ENCODE measurements at places on chromosomes 2 and 18.

DNA sequence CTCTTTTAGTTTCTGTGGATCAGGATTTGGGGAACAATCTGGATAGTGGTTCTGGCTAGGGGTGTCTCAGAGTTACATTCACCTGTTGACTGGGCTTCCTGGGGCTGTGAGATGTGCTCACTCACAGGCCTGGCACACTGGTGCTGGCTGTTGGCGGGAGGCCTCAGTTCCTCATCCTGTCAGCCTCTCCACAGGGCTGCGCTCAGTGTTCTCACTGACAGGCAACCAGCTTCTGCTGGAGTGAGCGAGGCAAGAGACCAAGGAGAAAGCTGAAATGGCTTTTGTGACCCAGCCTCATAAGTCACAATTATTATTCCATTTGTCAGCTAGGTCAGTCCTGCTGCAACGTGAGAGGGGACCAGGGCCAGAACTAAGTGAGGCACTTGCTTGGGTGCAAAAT is 180.6 kb upstream of the GLI2 start:
- DNase-seq, result no peak

DNA sequence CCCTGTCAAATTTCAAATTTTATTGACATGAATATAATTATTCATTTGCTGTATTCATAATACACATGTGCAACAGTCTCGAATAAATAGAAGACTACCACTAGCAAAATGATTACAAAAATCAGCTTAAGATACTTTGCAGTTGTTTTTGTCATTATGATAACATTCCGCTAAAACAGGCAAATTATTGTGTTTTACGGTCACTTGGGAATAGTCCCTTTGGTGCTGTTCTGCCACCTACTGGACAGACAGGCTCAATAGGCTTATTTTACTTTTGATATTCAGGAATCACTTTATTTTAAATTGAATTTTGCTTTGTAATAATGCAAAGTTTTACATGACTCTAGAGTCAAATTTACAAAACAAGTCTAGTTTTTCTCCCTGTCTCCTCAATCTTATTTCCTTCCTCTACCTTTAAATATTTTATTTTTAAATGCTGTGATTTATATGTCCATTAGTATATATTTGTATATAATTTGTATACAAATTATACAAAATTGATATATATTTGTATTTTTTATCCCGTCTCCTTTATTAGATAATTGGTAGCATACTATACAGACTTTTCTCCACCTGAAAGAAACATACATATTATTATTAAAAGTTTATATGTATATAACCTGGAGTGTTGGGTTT is 456.3 kb downstream of the DLGAP1 start:
- no peak for DNase-seq

DNA sequence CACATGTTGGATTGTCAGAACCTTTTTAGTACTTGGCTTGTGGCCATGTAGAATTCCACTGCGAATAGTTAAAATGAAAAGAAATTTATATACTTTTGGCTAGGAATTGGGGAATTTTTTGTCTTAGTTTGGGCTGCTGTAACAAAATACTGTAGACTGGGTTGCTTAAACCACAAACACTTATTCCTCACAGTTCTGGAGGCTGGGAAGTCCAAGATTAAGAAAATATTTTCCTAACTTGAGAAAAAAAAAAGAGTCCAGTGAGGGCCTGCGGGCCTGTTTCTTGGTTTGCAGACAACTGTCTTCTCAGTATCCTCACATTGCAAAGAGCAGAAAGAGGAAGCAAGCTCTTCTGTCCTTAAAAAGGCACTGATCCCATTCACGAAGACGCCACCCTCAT is 81.9 kb downstream of the CD226 start:
- DNase-seq, result no peak

DNA sequence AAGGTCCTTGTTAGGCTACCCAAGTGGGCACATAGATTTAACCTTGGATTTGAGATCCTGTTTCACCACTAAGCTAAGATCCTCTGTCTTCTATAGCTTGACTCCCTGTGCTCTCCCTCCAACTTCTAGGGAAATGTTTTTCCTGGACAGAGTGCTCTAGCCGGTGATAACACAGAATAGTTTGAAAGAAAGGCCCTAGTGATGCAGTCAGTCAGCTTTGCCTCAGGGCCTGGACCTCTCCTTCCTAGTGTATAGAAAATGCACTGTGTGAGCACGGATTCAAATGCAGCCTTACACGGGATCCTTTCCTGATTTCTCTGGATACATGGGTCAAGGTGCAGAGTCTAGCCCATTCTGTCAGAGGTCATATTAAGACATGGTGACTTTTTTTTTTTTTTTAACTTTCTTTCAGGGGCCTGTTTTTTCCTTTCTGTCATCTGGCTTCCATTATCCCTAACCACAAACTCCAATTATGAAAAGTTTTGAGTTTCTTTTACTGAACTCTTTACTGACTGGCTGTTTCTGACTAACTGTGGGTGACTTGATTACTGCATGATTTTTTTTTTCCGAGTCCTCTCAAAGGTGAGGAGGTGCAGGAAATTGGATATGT is 122.6 kb downstream of the LRP1B start:
- no peak for DNase-seq

- no peak for DNase-seq
Measured at GRCh38 chr2:121131375-121131774, 153.6 kb downstream of the TFCP2L1 start.

DNA sequence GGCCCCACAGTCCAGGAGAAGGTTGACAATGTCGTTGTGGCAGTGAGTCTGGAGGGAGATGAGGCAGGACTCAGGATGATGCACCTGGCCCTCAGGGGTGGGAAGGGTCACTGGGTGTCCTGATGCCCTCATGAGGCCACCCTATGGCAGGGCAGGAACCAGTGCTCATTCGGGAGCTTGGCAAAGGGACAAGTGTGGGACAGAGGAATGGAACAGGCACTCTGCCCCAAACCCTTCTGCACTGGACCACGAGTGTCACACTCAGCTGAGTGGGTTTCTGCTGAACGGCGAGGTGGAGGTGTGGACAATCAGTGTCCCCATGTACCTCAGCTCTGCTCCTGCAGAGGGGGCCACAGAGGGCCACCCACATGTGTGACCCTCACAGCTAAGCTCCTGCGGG is 32.0 kb downstream of the ANKMY1 start:
- DNase-seq, result no peak

DNA sequence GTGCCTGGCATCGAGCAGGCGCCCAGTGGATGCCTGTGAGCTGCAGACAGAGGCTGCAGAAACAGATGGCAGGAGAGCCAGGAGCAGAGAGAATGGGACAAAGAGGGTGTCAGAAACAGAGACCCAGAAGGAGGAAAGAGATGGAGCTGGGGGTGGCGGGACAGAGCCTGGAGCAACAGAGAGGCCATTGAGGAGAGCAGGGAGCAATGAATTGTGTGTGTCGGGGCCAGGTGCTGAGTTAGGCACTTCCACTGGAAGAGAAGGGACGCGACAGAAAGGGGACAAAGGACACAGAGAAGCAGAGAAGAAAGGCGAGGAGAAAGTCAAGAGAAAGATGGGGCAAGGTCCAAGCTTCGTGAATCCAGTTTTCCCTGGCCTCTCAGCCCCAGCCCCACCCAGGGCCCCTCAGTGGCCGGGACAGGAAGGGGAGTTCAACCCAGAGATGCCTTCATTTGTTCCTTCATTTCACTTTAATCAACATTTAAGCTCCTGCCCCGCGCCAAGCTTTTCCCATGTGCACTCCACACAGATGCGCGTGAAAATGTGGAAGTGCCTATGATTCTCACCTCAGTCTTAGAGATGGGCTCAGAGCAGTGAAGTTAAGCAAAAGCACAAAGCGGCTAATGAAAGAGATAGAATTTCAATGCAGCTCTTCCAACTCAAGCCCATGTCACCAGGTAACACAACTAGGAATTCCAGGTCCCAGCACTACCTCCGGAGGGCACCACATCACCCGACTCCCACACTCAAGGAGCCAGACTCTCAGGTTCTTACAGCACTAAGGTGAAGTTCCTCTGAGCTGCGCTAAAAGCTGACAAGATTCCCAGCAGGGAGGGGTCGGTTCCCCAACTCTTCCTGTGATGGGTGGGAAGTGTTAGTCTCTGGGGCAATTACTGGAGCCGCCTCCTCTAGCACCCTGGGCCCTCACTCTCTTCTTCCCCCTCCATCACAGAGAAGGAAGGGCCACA is 55.1 kb downstream of the TNS1 start:
- DNase-seq, result no peak

DNA sequence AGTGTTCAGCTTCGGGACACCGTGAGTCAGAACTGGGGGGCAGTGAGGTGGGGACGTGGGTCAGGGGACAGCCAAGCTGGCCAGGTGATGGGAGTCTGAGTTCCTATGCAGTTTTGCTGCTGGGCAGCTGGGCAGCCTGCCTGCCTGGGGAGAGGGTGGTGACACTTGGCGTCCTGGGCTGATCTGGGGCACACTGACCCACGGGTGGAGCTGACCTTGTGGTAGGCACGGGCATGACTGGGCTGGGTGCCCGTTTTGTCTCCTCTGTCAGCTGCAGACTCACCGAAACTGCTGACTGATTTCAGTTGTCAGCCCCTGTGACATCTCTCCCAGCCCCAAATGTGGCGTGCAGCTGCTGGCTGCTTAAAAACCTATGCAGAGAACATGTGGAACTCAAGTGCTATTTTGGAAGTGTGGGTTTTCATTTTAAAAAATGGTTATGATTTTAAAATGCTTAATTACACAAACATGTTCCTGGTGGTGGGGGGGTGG is 32.6 kb upstream of the E2F6 start:
- no peak for DNase-seq

GRCh38 chr2:79432731-79433146 is 80.1 kb upstream of the CTNNA2 start:
- no peak for DNase-seq

- no peak for DNase-seq
Measured at GRCh38 chr2:95052307-95052706, 26.8 kb downstream of the MAL start.

DNA sequence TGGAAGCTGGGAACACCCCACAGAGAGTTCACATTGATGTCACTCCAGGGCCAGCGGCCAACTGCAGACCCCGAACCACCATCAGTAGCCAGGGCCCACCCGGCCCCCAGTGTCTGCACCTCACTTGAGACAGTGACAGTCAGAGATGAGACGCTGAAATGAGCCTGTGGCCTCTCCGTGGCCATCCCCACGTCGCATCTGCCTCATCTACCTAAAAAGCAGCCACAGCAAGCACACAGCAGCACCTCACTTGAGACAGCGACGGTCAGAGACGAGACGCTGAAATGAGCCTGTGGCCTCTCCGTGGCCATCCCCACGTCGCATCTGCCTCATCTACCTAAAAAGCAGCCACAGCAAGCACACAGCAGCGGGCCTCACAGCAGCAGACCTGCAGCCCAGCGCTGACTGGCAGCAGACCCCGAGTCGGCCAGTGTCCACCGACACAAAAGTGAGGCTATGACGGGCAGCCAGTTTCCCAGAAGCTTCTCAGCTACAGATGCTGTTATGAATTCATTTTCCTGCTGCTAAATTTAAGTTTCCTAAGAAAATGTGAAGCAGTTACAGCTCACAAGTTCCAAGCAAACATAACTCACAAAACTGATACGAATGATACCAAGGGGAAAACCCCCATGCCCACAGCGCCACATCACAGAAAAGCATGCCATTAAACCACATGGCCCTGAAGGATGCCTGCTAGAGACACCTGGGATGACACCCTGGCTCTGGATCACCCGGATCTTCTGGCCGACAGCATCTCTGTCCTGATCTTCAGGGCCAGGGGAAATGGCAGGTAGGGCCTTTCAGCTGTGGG is 27.7 kb downstream of the SNORC start:
- no peak for DNase-seq

GRCh38 chr18:76553715-76554546 is 58.9 kb upstream of the ZNF516 start:
- DNase-seq, result no peak

DNA sequence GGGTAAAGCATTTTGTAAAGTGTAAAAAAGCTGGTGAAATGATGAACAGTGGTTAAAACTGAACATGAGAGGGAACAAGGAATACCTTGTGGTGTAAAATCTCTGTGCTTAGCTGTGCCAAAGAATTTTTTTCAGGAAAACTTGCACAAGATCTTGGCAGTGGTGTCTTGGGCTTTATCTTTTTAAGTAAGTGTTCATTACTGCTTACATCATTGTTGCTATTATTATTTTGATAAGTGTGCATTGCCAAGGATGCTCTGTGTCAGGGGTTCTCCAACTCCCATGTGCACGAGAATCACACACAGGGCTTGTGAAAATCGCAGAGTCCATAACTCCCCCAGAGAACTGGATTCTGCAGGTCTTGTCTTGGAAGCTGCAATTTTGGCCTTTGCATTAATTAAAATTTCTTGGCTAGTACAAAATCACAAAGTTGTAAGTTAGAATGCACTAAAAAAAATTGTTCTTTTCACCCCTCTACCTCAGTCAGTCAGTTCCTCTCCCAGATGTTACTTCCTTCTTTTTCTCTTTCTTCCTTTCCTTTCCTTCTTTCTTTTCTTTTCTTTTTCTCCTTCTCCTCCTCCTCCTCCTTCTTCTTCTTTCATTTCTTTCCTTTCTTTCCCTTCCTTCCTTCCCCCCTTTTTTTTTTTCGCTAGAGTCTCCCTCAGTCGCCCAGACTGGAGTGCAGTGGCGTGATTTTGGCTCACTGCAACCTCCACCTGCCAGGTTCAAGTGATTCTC is 37.8 kb downstream of the GATA6 start:
- DNase-seq, result no peak

DNA sequence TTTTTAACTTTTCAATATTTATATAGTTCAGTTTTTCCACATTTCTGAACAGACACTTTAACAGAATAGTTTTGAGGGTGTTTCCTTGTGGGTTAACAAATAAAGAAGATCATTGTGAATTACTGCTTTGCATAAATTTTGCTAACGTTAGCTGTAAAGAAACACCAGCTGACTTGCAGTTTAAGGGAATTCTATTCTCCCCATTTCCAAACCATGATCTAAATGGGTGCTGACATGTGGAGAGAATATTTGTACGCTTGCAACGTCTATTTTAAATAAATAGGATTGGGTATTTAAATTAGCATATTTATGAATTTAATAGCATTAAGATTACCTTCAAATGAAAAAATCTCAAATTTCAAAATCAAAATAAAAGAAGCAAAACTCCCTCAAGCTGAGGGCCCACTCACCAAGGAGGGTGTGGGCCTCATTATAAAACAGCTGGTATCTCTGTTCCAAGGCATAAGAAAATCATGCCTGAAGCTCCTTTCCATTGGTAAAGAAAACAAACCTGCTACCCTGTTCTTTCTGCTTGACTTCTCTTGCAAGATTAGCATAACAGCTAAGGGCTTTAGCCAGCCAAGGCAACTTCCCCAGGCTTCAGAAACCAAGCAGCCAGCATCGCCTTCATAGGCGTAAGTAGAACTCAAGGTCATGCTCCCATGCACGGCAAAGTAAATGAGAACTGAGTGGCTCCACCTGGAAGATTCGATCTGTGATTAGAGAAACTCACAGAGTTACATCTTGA is 3.2 kb downstream of the MRO start:
- DNase-seq, result no peak

DNA sequence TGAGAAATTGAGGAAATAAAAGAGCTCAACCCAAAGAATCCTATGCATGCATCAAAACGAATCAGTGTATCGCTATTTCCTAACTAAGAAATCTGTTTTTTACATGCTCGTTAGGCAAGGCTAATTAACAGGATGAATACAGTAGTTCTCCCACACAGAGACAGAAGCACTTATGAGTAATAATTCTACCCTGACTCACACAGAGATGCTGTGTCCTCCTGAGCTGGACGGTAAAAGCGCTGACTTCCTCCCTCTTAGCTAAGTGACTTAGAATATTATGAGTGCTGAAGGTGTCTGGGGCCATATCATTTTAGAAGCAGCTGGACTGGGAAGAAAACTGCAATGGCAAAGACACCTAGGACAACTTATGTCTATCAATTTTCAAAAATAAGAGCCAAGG is 18.5 kb downstream of the PLEKHM3 start:
- DNase-seq, result no peak

Measured in stimulated activated CD8-positive, alpha-beta memory T cell treated with anti-CD3 and anti-CD28 coated beads, Interleukin-15, amount 100 ng/mL, for 24 hours (primary cell).